ENCODE measurements at places on chromosomes 13 and 19.
A peak's percentile ranks its signal among the peaks of the same experiment; 100 is the strongest.

DNA sequence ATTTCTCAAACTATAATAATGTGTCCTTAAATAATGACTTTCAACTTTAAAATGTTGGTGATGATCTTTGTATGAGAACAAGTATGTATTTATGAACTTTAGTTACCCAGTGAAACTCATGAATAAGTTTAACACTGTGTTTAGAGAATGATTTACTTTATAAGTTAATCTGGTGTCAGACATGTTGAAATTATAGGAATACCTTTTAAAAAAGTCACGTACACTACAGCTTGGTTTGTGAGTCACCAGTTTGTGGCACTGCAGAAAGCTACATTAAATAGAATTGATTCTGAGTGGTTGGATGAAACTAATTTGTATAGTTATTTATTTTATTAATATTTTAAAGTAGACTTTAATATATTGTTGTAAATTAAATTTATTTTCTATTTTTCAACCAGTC lies 1366.2 kb upstream of the PCDH20 start:
- peak; percentile 8 for DNase-seq

DNA sequence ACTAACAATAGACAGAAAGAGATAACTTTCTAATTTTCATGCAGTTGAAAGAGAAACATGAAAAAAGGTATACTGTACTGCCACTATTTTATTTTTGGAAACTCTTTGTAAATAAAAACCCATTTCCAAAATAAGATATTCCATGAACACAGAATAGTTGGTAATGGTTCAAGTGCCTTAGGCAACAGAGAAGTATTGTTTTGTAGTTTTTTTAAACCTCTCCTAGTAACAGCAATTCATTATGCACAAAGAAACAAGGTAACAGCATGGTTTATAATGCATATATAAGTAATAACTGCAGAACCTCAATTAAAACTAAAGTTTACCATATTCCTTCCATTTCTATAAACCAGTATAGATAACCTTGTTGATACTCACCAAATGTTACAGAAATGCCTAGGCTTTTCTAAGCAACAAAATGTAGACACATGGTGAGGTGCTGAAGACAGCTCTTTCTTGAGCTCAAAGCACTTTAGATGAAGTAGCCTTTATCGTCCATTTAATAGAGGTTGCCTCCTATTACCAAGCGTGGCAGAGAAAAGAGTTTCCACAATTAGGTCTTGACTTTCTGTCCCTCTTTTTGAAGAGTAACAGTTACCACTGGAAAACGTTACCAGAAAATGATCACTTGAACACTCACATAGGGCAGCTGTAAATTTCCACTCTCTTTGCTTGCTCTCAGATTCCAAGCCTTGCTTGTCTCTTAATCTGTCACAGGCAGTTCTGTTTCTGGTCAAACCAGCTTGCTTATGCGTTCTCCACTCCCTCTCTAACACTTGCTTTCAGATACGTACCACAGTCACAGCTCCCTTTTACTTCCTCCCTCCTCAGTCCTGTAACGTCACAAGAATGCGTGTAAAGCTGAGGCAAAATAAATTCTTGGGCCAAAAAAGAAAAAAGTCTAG lies 42.9 kb downstream of the CAB39L start:
- DNase-seq = peak; percentile 20

DNA sequence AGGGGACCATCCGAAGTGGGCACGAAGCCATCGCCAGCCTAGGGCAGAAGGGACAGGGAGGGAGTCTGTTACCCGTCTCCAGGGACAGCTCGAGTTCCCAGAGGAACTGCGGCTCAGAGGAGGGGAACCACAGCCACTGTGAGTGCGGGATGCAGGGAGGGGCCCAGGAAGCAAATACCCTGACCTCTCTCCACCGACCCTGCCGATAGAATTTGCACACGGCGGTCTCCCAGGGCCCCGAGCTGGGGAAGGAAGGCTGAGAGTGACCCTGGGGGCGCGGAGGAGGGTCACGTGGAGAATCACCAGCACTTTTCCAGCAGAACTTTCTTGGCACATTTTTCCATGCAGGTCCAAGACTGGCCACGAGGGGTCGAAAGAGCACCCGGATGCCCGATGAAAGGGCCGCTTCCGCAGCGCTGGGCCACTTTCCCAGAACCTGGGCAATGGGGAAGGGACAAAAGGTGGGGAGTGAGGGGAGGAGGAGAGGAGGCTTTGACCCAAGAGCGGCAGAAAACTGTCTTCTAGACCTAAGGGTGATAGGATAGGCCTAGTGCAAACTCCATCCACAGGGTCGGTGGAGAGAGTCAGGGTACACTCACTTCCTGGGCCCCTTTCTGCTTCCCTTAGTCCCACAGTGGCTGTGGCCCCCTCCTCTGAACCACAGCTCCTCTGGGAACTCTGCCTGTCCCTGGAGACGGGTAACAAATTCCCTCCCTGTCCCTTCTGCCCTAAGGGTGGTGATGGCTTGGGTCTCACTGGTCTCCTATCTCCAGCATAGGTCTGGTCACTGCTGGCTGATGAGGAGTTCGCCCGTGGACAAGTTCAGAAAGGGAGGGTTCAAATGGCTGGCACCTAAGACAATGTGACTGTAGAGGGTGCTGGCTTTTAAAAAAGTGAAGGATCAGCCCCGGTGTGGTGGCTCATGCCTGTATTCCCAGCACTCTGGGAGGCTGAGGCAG lies 5.3 kb upstream of the GPR4 start:
- peak; percentile 62 for DNase-seq

- no peak for DNase-seq
Measured at GRCh38 chr13:26594363-26594762, 36.9 kb downstream of the WASF3 start.

GRCh38 chr19:7386308-7386707 lies 37.6 kb downstream of the ARHGEF18 start:
- DNase-seq = no peak

GRCh38 chr13:112324116-112324515 lies 52.0 kb upstream of the SPACA7 start:
- DNase-seq = no peak

- DNase-seq = no peak
Measured at GRCh38 chr13:51953347-51954195, 57.7 kb downstream of the ATP7B start.

DNA sequence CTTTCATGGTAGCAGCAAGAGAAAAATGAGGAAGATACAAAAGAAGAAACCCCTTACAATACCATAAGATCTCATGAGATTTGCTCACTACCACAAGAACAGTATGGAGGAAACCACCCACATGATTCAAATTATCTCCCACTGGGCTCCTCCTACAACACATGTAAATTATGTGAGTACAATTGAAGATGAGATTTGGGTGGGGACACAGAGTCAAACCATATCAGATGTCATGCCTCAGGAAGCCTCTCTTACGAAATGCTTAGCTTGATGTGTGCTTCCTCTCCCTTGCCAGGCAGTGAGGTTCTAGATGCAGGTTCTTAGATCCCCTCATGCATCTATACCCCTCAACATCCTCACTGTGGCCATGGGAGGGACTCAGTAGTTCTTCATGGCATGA lies 63.2 kb upstream of the RGCC start:
- DNase-seq = no peak

GRCh38 chr19:7923295-7924191 lies 2.4 kb downstream of the CTXN1 start:
- no peak for DNase-seq

GRCh38 chr13:88031980-88032559 lies 360.9 kb downstream of the SLITRK5 start:
- peak; percentile 14 for DNase-seq

DNA sequence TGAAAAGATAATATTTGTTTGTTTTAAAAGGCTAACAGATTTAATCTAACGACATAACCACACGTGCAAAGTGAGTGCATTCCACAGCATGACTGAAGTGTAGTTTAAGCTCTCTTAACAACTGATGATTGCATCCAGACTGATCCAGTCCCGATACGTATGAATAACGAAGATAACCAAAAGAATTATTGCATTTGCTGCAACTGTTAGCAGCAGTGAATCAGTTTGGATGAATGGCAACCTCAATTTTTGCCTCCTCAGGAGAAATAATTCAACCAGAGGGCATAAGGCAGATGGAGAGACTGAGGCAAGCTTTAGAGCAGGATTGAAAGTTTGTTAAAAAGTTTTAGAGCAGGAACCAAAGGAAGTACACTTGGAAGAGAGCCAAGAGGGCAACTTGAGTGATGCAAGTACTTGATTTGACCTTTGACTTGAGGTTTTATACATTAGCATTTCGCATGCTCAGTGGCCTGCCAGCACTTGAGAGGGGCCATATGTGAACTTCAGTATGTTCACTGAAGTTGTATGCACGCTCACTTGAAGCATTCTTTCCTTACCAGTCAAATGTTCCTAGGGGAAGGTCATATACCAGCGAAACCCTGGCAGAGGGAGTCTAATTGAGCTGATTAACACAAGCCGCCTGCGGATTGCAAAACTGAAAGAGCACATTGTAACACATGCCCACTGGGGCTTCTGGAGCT lies 835.0 kb upstream of the PCDH20 start:
- DNase-seq = no peak

DNA sequence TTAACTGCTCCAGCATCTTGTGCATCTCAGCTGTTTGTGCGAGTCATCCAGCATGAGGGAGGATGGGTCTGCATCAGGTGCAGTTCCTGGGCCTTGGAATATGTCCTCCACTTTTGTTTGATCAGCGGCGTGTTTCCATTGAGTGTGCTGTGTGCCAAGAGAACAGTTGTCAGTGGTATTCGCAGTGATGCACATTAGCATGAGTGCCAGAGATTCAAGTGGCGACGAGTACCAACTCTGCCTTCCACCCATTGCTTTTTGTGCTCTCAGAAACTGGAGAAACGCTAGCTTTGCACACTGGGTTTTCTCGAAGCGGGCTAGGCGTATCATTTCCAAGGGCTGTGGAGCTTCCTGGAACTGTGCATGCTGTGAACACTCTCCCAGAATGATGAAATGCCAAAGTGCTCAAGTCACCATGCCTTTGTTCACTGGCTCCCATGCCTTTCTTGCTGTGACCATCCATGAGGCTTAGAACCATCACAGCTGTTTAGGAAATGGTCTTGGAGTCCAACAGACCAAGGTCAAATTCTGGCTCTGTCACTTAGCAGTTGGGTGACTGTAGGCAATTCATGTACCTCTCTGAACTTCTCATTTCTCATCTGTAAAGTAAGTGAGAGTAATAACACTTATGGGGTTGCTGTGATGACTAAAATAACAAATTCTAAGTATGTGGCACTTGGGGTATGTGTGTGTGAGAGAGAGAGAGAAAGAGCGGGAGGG lies 18.4 kb downstream of the LRCH1 start:
- peak; percentile 59 for DNase-seq

DNA sequence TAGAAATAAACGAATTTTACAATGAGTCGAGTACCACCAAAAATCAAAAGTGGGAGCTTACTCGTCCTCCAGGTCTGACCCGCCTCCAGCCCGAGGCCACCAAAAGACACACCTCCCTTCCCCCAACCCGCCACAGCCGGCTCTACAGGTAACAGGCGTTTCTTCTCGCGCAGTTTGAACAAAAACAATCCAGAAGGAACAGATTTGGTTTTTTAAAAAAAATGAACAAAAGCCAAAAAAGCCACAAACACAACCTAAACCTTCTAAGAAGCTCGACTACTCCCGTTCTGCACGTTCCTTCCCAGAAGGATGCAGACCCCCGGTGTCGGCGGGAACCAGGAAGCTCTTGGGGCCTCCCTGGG lies 671 bp downstream of the ZDHHC20 start:
- DNase-seq = no peak

GRCh38 chr19:7983995-7984837 lies 21.2 kb downstream of the ELAVL1 start:
- DNase-seq = no peak

GRCh38 chr19:13742756-13743155 lies 21.6 kb upstream of the MRI1 start:
- no peak for DNase-seq

DNA sequence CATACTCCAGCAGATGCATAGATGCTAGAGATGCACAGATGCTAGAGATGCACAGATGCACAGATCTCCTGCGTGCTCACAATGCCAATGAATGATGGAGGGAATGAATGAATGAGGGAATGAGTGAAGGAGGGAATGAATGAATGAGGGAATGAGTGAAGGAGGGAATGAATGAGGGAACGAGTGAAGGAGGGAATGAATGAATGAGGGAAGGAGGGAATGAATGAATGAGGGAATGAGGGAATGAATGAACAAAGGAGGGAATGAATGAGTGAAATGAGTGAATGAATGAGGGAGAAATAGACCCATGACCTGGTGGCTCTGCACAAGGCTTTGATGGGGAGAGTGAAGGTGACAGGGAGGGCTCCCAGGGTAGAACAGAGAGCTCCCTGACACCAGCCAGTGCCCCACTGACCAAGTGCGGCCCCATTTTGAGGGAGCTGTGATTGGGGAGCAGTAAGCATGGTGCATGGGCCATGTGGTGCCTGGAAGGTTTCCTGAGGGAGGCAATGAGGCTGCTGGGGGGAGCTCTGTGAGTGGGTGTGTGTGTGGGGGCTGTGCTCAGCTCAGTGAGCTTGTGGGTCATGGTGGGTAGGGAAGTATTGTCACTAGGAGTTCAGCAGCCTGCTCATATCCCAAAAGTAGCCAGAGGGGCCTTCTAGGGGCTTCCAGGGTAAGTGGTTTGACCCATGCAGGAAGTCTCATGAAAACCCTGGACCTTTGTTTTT lies 12.7 kb downstream of the SLC27A1 start:
- DNase-seq = no peak

- DNase-seq = no peak
Measured at GRCh38 chr19:29568036-29569025, 37.8 kb upstream of the POP4 start.

DNA sequence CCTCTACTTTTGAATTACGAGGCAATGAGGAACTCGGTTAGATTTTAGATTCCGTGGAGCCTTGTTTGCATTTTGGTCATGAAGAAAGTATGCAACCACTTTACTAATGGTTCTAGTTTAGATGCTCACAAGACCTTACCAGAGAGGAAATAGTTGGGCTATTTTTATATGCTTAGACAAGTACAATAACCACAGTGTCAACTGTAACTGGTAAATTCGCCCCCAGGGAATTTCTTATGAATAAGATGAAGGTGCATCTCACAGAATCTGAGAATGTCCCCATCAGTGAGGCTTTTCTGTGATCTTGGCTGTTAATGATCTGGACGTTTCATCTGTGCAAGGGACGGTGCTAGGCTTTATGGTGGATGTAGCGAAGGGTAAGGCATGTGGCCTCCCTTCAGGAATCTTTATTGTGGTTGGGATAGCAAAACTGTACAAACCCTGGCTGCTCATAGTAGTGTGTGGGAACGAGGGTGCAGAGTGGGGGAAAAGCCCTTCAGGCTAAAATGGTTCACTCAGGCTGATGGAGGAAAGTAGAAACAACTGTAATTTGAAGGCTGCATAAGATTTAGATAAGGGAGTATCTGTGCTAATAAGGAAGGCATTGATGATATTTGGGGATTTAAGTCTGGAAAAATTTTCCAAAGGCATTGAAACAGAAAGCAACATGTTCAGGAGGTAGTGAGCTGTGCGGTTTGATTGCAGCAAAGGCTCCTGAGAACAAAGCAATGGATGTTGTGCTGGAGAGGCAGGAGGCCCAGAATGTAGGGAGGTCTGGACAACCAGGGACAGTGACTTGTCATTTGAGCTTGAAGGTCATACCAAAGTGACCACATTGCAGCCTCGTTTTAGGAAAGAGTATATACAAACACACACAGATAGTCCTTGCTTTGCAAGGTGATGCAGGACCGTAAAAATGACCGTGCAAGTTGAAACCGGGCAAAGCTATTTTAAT lies 28.4 kb downstream of the UBAC2 start:
- peak; percentile 86 for DNase-seq
